Testis (tissue), 5 donors: ENCODE measurements at places on chromosomes 5 and 9. TPM values are rescaled to one million over a fixed set of nuclear protein-coding genes. Genes with fewer than 3 reads are reported as not detected.

Gene DMGDH
- total RNA-seq: 3.8 TPM

- no peak for DNase-seq
These were observed 57.4 kb upstream of the DMRTA1 start for GRCh38 chr9:22389271-22389670.

- no peak for DNase-seq
These were observed 86.0 kb downstream of the TRIO start for GRCh38 chr5:14229181-14229580.

GRCh38 chr9:107249665-107250285 is 33.3 kb upstream of the RAD23B start:
- DNase-seq: no peak

Gene IFNE
- 0.47 TPM for total RNA-seq

GRCh38 chr9:31753756-31754155 is 630.7 kb upstream of the ACO1 start:
- DNase-seq: no peak

DNA sequence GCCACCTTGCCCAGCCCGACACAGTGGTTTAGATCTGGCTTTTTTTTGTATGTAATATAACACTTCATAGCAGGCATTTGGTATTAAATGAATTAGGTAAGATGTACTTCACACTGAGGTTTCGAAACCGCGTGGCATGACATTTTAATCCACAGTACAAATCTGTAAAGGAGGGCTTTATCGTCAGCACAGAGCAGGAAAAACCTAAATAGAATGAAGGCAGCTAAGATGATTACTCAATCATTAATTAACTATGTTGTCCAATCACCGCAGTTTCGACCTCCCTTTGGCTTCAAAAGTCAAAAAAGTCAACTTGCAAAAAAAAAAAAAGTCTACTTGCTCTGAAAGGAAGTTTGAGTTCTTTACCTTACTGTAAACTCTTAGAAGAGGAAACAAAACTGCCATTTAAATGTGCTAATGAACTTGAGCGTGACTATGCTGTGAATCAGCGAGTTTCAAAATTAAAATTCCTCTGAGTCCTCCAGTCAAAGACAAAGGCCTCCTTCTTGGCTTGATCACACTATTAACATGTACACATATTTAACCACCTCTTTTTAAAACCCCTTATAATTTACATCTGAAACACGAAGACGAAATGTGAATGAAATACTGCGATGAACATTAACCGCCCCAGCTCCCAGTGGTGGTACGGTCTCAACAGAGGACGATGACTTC is 698 bp upstream of the SEC24A start:
- no peak for DNase-seq

DNA sequence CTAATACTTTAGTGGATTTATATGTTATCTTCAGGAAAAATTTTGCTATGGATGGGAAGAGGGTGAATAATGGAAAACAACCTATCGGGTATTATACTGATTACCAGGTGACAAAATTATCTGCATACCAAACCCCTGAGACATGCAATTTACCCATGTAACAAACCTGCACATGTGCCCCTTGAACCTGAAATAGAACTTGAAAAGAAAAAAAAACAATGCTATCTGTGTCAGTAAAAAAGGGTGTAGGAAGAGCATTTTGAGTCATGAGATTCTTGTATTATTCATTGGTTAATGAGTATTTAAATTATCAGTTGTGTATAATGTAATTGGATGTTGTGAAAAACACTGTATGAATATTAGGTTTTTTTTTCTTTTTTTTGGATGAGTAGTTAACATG is 75.4 kb downstream of the PRR16 start:
- no peak for DNase-seq

DNA sequence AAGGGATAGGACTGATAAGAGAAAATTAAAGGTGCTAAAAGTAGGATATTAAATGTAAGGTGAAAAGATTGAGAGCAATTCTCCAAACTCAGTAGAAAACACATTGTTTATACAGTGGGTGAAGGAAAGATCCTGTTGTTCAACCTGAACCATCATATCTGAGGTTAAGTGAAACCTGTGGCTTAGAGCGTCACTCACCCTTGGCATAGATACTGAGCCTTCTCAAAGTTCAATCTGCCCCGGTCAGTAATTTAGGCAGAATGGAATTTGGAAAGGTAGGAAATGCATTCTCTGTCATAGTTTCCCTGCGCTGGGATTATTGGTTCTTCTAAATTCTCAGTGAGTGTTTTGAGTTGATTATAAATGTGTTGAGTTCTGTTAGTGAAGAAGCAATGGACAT is 456.2 kb upstream of the NMUR2 start:
- no peak for DNase-seq

Gene AK8
- total RNA-seq: 15.0 TPM

Gene PALM2AKAP2
- 2.3 TPM for total RNA-seq

- DNase-seq: peak; percentile 67
These were observed 156.1 kb downstream of the SNX18 start for GRCh38 chr5:54673523-54674225.

DNA sequence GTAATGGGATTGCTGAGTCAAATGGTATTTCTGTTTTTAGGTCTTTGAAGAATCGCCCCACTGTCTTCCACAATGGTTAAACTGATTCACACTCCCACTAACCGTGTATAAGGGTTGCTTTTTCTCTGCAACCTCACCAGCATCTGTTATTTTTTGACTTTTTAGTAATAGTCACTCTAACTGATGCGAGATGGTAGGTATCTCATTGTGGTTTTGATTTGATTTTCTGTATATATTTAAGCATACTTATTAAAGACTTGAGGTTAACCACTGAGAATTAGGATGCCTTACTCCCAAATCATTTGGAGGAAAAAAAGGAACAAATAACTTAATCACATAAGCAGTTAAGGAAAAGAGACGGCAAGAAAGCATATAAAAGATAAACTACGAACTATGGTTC is 181.6 kb upstream of the FST start:
- no peak for DNase-seq

Gene TUSC1
- total RNA-seq: 38.3 TPM

Gene ADAMTS16
- 0.16 TPM for total RNA-seq

GRCh38 chr5:135490245-135491037 is 38.3 kb upstream of the TIFAB start:
- no peak for DNase-seq

Gene SAPCD2
- 1.7 TPM for total RNA-seq

DNA sequence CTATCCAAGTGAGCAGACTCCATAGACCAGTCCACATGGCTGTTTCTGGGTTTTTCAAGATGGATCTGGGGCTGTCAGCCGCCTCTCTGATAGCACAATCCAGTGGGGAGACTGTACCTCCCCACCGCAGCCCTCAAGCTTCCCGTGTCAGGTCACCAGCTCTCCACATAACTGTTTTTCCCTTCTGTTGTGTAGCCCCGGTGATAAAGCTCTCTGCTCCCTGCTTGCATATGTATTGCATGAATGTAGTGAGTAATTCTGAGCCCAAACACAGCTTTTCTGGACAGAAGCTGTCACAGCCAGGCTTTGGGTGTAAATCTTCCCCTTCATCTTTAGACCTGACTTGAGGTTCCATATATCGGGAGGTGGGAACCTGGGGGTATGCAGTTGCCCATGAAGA is 23.1 kb upstream of the CFAP157 start:
- DNase-seq: no peak

DNA sequence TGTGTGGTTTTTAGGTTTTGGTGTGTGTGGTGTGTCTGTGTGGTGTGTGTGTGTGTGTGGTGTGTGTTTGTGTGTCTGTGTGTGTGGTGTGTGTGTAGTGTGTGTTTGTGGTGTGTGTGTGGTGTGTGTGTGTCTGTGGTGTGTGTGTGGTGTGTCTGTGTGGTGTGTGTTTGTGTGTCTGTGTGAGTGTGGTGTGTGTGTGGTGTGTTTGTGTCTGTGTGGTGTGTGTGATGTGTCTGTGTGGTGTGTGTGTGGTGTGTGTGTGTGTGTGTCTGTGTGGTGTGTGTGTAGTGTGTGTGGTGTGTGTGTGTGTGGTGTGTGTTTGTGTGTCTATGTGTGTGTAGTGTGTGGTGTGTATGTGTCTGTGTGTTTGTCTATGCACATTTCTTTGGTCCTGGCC is 25.0 kb upstream of the NKD2 start:
- DNase-seq: no peak

Gene AGXT2
- total RNA-seq: not detected

Gene SLC36A3
- 8.3 TPM for total RNA-seq

DNA sequence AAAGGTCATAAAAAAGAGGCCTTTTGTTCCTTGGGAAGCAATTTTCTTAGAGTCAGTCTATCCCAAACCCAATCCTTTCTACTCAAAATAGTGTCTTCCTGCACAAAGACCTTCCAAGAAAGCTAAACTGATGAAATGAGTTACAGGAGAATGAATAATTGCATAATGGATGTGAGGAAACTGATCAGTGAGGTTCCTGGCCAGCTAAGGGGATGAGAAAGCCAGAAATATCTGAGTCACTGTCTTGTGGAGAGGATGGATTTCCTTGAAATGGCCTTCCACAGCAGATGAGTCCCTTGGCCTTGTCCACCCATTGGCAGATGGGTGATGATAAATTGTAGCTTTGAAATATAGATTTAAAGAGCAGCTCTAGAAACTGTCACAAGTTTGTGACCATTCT is 756.1 kb downstream of the DNAH5 start:
- no peak for DNase-seq

- DNase-seq: no peak
These were observed 97.0 kb downstream of the FOCAD start for GRCh38 chr9:20781092-20781491.

- peak; percentile 83 for DNase-seq
These were observed 27.3 kb upstream of the IL17B start for GRCh38 chr5:149406203-149406978.

Gene MEGF10
- total RNA-seq: 4.6 TPM

Gene CCDC187
- total RNA-seq: 13.8 TPM
